ENCODE measurements at places on chromosomes 3 and 15.

DNA sequence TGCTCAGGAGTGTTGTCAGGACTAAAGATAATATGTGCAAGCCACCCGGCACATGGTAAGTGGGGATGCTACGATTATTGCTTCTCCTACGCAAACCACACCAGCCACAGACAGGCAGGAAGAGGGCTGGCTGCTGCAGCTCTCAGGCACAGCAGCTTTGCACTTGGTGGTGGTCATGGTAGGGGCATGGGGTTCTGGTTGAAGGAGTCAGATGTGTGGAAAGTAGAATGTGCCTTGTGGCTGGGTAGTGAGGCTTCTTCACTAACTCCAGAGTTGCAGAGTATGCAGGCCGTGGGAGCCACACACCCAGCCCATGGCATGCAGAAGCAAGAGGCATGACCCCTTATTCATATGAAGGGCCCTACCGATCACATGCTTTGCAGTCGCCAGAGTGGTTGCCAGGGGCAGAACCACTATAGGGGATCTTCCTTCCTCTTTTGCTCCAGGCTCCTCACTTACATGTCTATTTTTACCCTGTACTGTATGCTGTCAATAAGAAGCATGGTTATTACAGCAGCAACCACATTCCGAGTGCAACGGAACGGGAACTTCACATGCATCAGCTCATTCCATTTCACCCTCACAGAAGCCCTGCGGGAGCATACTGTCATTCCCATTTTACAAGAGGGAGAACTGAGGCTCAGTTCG lies 59.2 kb upstream of the HERC1 start:
- DNase-seq, result no peak

DNA sequence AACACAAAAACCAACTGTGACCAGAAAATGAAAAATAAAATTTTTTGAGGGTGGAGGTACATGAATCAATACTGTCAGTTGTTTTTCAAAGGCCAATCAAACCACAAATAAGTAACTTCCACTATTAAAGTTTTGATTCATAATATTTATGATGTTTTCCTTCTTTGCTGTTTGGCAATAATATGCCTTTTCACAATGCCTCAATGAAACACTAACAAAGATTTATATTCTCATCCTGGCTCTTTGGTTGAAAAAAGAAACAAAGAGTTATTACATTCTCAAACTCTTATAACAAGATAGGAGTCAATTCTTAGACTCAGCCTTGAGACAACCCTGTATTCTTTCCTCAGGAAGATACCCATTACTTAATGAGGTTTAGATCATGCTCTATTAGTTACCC lies 63.1 kb downstream of the C3orf70 start:
- no peak for DNase-seq

- DNase-seq, result no peak
Measured at GRCh38 chr3:25982756-25983155, 192.9 kb downstream of the OXSM start.

DNA sequence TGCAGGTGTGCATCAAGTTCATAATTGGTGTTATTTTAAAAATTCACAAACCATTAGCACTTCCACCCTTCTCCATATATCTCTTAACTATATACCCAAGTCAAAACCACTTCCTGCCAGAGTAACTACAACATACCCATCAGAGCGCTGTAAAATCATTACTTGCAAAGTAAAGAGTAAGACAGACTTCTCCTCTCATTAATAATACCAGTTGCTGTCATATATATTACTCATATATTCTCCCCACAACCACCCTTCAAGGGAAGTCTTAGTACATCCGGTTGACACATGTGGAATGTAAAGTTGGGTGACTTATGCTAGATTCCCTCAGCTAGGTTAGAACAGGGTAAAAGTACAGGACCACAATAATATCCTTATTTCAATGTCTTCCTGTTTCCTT lies 5.6 kb downstream of the TERC start:
- no peak for DNase-seq

DNA sequence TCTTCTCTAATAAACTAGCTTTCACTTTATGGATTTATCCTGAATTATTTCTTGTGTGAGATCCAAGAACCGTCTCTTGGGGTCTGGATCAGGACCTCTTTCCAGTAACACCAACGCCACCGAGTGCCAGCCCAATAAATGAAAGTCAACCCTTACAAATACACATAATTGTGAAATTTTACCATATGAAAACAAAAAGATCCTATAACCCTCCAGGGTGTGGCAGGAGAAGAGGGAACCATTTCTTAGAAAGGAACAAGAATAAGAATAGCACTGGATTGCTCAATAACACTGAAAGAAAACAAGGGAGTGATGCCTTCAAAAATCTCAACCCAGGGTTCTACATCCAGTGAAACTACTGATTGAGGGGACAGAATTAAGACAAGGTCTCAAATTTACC lies 51.6 kb upstream of the ACKR4 start:
- DNase-seq, result no peak

DNA sequence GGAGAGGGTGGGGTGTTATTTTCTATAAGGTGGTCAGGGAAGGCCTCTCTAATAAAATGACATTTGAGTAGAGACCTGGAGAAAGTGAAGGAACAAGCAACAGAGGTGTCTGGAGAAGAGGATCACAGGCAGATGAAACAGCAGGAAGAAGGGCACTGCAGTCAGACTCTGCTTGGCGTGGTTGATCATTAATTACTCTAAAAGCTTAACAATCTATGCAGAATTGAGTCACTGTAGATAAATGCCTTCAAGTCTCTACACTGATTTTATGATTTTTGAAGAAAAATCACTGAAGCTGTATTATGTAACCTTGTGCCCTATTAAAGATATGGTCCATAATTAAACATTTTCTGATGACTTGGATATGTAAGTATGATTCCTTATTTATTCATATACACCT lies 114.2 kb downstream of the TNIK start:
- no peak for DNase-seq

Measured in esophagus squamous epithelium (tissue), 5 donors.